Dermis blood vessel endothelial cell (primary cell): ENCODE measurements at places on chromosomes 12 and 14. TPM values are rescaled to one million over a fixed set of nuclear protein-coding genes. Genes with fewer than 3 reads are reported as not detected.

The TXNRD1 gene
- 398 and 703 TPM in 2 replicates for total RNA-seq

The TSPAN19 gene
- under 0.01 TPM in 1 of 2 replicates, not detected in the other for total RNA-seq

The PTGER2 gene
- total RNA-seq: 0.14 and 0.34 TPM in 2 replicates

The MYBPC1 gene
- total RNA-seq: not detected in 2 replicates

The C12orf42 gene
- total RNA-seq: 0.05 TPM in 1 of 2 replicates, not detected in the other

The LRRK2 gene
- 0.51 and 0.65 TPM in 2 replicates for total RNA-seq

The CCDC92 gene
- 8.8 and 10.4 TPM in 2 replicates for total RNA-seq

The DENR gene
- 27.1 and 39.8 TPM in 2 replicates for total RNA-seq

The ENDOU gene
- 0.05 TPM in 1 of 2 replicates, not detected in the other for total RNA-seq

The GALNT16 gene
- 0.17 and 0.19 TPM in 2 replicates for total RNA-seq

The CLEC4E gene
- total RNA-seq: not detected in 2 replicates

The OR6C2 gene
- total RNA-seq: not detected in 2 replicates

The CCND2 gene
- total RNA-seq: 111 and 140 TPM in 2 replicates
